ENCODE measurements at places on chromosomes 6 and 20. TPM values are rescaled to one million over a fixed set of nuclear protein-coding genes. Genes with fewer than 3 reads are reported as not detected.

DNA sequence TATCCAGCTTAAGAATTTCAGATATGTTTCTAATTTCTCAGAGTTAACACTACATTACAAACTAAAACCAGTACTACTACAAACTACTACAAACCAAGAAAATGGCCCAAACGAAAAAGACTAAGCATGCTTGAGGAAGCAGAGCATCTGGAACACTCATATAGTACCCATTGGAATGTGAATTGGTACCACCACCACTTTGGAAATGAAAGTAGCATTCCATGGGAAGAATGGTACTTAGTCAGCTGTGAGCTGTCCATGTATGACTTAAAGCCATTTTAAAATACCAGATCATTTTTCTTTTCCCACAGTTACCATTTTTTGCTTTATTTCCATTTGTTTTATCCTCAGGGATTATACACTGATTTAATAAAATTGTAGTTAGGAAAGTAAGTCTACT is 30.5 kb downstream of the FBXO9 start:
- no peaks in the 10 kb centered on the region for H3K4me1 ChIP-seq
- no peaks in the 10 kb centered on the region for H3K27me3 ChIP-seq
- H3K36me3 ChIP-seq = peaks cover 31% of the 10 kb centered on the region
- DNase-seq = no peak

DNA sequence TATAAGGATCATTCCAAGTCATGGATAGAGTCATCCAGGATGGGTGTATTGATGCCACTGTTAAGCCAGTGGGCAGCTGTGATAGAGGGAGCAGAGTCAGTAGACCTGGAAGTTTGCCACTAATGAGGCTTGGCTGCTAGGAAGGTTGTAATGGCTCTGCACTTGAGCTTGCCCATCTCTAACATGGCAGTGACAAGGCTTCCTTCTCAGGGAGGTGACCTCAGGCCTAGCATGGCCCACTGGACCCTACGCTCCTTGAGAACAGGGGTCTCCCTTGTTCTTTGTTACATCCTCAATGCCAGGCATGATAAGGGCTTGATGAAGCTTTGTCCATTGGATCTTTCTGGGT is 155.1 kb downstream of the CD83 start:
- H3K27me3 ChIP-seq = peaks cover 9% of the 10 kb centered on the region
- H3K4me1 ChIP-seq = peaks cover 15% of the 10 kb centered on the region
- no peak overlapping the region for H3K27ac ChIP-seq
- no peaks in the 10 kb centered on the region for H3K36me3 ChIP-seq

- DNase-seq = peak; percentile 41
- no peak overlapping the region for H3K4me3 ChIP-seq
- H3K36me3 ChIP-seq = no peaks in the 10 kb centered on the region
- H3K27ac ChIP-seq = no peak overlapping the region
These were observed 174.6 kb downstream of the ZDHHC14 start for GRCh38 chr6:157555455-157556143.

GRCh38 chr6:95117236-95117635 is 460.1 kb upstream of the MANEA start:
- no peak for DNase-seq
- no peaks in the 10 kb centered on the region for H3K4me1 ChIP-seq
- no peak overlapping the region for H3K4me3 ChIP-seq
- no peaks in the 10 kb centered on the region for H3K36me3 ChIP-seq
- no peaks in the 10 kb centered on the region for H3K27me3 ChIP-seq

GRCh38 chr6:166266336-166266735 is 41.9 kb downstream of the PRR18 start:
- H3K4me3 ChIP-seq = no peak overlapping the region
- no peaks in the 10 kb centered on the region for H3K4me1 ChIP-seq
- no peak for DNase-seq
- H3K36me3 ChIP-seq = no peaks in the 10 kb centered on the region
- H3K27me3 ChIP-seq = peaks cover 17% of the 10 kb centered on the region

GRCh38 chr20:41733151-41733550 is 115.0 kb upstream of the CHD6 start:
- H3K4me3 ChIP-seq = no peak overlapping the region
- H3K4me1 ChIP-seq = no peaks in the 10 kb centered on the region
- no peaks in the 10 kb centered on the region for H3K36me3 ChIP-seq
- DNase-seq = no peak
- H3K27ac ChIP-seq = no peak overlapping the region
- no peaks in the 10 kb centered on the region for H3K27me3 ChIP-seq

DNA sequence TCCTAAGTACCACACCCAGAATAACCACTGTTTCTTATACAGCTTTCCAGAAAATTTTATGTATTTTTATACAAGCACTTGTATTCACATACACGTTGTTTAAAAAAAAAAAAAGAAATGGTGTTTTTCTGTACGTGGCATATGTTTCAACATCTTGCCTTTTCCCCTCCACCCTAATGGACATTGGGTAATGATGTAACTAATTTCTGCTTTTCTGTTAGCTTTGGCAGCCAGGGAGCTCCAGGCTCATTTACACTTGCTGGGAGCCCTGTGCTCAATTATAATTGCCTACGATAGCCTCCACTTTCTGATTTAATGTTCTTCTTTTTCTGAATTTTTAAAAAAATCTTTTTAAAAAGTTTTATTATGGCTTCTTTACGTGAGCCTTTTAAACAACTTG is 352.4 kb downstream of the UTRN start:
- H3K27ac ChIP-seq = no peak overlapping the region
- no peaks in the 10 kb centered on the region for H3K27me3 ChIP-seq
- H3K4me1 ChIP-seq = peaks cover 3% of the 10 kb centered on the region
- no peak overlapping the region for H3K4me3 ChIP-seq

DNA sequence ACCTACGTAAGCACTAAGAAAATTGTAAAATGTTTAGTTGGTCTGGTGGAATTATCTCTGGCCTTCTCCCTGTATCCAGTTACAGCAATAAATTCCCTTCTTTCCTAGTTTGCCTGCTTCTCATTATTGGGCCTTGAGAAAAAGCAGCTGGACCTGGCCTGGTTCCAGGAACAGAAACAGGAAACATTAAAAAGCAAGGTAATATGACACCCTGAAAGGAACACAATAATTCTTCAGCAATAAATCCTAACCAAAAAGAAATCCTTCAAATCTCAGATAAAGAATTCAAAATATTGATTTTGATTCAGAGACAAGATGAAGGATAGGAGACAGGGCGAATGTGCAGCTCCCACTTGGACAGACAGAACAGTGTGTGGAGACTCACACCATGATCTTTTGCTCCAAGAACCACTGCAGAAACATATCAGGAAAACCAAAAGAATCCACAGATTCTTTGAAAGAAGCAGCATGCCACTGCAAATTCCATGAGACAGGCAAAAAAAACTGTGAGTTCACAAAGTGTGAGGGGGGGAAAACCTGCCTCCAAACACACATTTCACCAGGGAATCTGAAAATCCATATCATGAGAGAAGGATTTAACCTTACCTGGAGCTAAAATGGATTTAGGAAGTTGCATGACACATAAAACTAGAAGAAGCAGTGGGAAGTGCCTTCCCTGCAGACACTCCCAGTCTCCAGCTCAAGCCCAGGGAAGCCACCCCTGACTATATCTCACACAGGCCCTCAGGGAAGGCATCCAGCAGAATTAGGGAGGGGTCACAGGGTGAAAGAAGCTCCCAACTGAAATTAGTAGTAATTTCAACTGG is 28.9 kb downstream of the TREM1 start:
- no peak overlapping the region for H3K4me3 ChIP-seq
- H3K27ac ChIP-seq = no peak overlapping the region
- no peak for DNase-seq
- H3K4me1 ChIP-seq = no peaks in the 10 kb centered on the region
- no peaks in the 10 kb centered on the region for H3K27me3 ChIP-seq

DNA sequence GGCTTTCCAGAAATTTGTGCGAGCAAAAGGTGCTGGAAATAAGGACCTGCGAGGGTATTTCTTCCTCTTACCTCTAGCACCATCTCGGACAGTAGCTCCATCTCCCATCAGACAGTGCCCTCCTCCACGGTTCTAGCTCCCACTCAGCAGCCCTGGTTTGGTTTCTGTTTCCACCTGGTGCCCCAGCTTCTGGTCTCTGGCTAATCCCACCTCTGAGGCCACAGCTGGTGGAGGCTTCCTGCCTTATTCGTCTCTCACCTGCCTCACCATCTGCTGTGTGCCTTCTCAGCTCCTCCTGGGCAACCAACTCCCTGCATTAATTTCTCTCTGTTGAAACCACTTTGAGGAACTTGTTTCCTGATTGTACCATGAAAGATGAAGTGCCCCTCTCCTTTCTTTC is 162.4 kb upstream of the CDYL start:
- no peak overlapping the region for H3K27ac ChIP-seq
- no peak overlapping the region for H3K4me3 ChIP-seq
- DNase-seq = no peak
- no peaks in the 10 kb centered on the region for H3K4me1 ChIP-seq
- H3K27me3 ChIP-seq = no peaks in the 10 kb centered on the region

DNA sequence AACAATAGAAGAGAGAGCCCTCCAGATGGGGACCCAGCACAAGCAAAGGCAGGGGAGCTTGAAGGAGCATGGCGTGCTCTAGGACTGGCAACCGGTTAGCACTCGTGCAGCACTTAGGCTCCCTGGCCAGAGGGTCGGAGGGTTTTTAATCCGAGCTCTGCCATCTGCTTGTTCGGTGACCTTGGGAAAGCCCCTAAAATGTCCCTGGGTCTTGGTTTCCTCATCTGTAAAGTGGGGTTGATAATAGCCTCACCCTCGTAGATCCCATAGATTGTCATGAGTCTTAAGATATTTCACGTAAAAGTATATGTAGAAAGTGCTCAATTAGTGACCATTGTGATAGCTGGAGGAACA is 16.6 kb upstream of the HCK start:
- H3K36me3 ChIP-seq = no peaks in the 10 kb centered on the region
- H3K27ac ChIP-seq = no peak overlapping the region
- H3K4me3 ChIP-seq = no peak overlapping the region
- no peaks in the 10 kb centered on the region for H3K27me3 ChIP-seq
- peaks cover 2% of the 10 kb centered on the region for H3K4me1 ChIP-seq
- DNase-seq = no peak

- no peak overlapping the region for H3K27ac ChIP-seq
- no peaks in the 10 kb centered on the region for H3K4me1 ChIP-seq
- H3K27me3 ChIP-seq = no peaks in the 10 kb centered on the region
- no peaks in the 10 kb centered on the region for H3K36me3 ChIP-seq
These were observed 672.4 kb upstream of the MARCKS start for GRCh38 chr6:113184736-113185135.

DNA sequence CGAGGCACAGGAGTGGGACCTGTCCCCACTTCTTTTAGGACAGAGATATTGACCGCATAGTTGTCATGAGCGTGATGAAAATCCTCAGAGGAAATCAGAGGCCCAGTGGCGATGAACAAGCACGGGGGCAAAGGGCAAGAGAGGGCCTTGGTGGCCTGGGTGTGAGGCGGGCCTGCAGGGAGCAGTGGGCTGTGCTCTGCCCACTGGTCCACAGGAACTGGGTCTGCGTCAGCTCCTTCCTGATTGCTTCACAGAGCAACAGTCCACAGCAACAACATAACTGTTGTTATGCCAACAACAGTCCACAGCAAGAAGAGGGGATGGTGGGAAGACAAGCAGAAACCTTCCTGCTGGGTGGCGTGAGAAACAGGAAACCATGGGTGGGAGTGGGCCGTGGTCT is 335.6 kb downstream of the ZFAND3 start:
- H3K27ac ChIP-seq = no peak overlapping the region
- no peaks in the 10 kb centered on the region for H3K4me1 ChIP-seq
- no peak for DNase-seq

DNA sequence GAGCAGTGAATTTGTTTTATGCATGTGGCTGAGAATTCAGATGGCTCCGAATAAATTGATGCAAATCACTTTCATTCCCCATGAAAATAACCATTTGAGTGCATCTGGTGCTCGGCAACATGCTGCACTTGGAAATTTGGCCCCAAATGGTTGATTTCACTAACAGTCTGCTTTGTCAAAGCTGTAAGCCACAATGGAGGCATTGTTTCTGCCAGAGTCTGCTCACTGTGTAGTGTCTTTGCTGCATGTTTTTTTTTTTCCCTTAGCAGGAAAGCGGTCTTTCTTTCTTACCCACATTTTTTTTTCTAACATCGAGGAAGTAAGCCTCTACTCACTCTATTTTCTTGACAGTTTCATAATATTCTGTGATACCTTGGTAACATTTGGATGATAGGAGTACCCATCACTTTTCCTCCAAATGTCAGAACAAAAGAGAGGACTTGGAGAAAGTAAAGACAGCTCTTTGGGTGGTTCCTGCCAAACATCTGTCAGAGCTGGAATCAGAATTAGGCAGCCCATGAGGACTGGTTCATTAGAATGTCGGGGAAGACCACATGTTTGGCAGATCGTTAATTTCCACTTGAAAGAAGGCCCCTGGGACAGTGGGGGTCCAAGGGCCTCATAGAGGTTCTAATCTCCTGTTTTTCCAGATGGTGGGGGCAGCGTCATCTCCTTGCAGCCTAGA is 149.5 kb downstream of the DOK5 start:
- H3K27ac ChIP-seq = no peak overlapping the region
- H3K27me3 ChIP-seq = no peaks in the 10 kb centered on the region
- H3K4me1 ChIP-seq = peaks cover 5% of the 10 kb centered on the region
- no peak overlapping the region for H3K4me3 ChIP-seq
- H3K36me3 ChIP-seq = no peaks in the 10 kb centered on the region

GRCh38 chr6:25318589-25318988 is 39.4 kb downstream of the CARMIL1 start:
- no peak for DNase-seq
- no peak overlapping the region for H3K4me3 ChIP-seq
- no peaks in the 10 kb centered on the region for H3K36me3 ChIP-seq
- no peak overlapping the region for H3K27ac ChIP-seq

DNA sequence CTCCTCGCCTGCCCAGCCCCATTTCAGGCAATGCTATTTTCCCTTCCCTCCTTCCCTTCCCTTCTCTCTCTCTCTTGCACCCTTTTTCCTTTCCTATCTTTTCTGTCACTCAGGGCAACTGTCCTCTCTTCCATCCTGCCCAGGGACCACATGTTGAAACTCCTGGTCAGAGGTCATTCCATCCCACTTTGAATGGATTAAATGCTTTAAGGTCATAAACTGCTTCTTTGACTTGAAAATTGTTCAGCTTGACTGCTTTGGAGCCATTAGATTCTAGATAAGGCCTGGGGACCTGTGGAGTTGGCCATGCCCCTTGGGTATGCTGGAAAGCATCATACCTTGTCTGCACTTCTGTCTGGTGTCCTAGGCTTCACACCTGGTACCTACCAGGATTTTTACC is 106.1 kb downstream of the DTNBP1 start:
- H3K36me3 ChIP-seq = no peaks in the 10 kb centered on the region
- H3K27me3 ChIP-seq = no peaks in the 10 kb centered on the region
- H3K27ac ChIP-seq = no peak overlapping the region
- no peak overlapping the region for H3K4me3 ChIP-seq
- peaks cover 2% of the 10 kb centered on the region for H3K4me1 ChIP-seq

GRCh38 chr6:292506-293192 is 362 bp downstream of the DUSP22 start:
- H3K27ac ChIP-seq = no peak overlapping the region
- peak overlapping the region; percentile 50 for H3K4me3 ChIP-seq
- H3K36me3 ChIP-seq = no peaks in the 10 kb centered on the region
- DNase-seq = no peak
- no peaks in the 10 kb centered on the region for H3K4me1 ChIP-seq

- no peak for DNase-seq
- no peaks in the 10 kb centered on the region for H3K27me3 ChIP-seq
- H3K36me3 ChIP-seq = no peaks in the 10 kb centered on the region
- H3K4me3 ChIP-seq = no peak overlapping the region
These were observed 93.5 kb downstream of the RPS12 start for GRCh38 chr6:132907914-132908313.

Gene COL10A1
- not detected for total RNA-seq

Gene MAP1LC3A
- total RNA-seq = 6.3 TPM

Gene ACOT8
- total RNA-seq = 37.3 TPM

Gene RPS18
- 2,791 TPM for total RNA-seq

Gene FNDC1
- 0.30 TPM for total RNA-seq

Gene TEAD3
- total RNA-seq = 27.0 TPM

Gene PFDN4
- total RNA-seq = 85.5 TPM

Gene DCDC2
- 0.15 TPM for total RNA-seq

Gene KIF25
- 2.0 TPM for total RNA-seq

Gene SERINC1
- total RNA-seq = 38.0 TPM

Gene VGLL2
- total RNA-seq = 0.13 TPM

Data from H1 (cell line).